Spinal cord (tissue), 10 donors: ENCODE measurements at places on chromosomes 6 and 20.

GRCh38 chr20:50548396-50548795, 38.2 kb downstream of the PTPN1 start:
- H3K36me3 ChIP-seq = peaks cover 5% of the 10 kb centered on the region
- H3K27ac ChIP-seq = no peak overlapping the region
- H3K4me3 ChIP-seq = no peak overlapping the region
- H3K27me3 ChIP-seq = no peaks in the 10 kb centered on the region

- no peaks in the 10 kb centered on the region for H3K36me3 ChIP-seq
- H3K27me3 ChIP-seq = no peaks in the 10 kb centered on the region
Measured at GRCh38 chr6:158706369-158706982, 56.6 kb downstream of the SYTL3 start.

- H3K4me3 ChIP-seq = no peak overlapping the region
- H3K27ac ChIP-seq = no peak overlapping the region
- H3K36me3 ChIP-seq = no peaks in the 10 kb centered on the region
- H3K27me3 ChIP-seq = no peaks in the 10 kb centered on the region
- H3K4me1 ChIP-seq = no peaks in the 10 kb centered on the region
Measured at GRCh38 chr20:61044499-61044898, 207.6 kb upstream of the CDH4 start.

- H3K4me1 ChIP-seq = no peaks in the 10 kb centered on the region
- no peak overlapping the region for H3K4me3 ChIP-seq
- no peak for DNase-seq
- no peaks in the 10 kb centered on the region for H3K36me3 ChIP-seq
- H3K27me3 ChIP-seq = no peaks in the 10 kb centered on the region
Measured at GRCh38 chr6:113924312-113924723, 46.6 kb downstream of the HDAC2 start.

- H3K4me1 ChIP-seq = peaks cover 5% of the 10 kb centered on the region
- no peak overlapping the region for H3K27ac ChIP-seq
- H3K36me3 ChIP-seq = no peaks in the 10 kb centered on the region
Measured at GRCh38 chr6:12748815-12749521, 32.4 kb downstream of the PHACTR1 start.

DNA sequence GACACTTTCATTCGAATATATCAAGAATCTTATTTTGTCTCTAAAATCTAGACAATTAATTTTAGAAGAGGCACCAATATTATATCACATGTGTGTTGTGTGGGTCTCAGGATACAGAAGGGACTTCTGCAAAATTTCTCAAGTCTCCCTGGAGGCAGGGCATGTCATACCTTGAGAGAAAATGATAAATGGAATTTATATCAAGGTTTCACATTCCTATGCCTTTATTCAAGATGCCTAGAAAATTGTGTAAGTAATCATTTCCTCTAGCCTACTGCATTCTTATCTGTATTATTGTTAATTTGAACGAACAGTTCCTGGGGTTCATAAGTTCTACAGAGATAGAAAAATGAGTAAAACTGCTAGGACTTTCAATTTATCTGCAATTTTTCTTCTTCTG, 1247.9 kb downstream of the GRIK2 start:
- H3K27me3 ChIP-seq = no peaks in the 10 kb centered on the region
- no peaks in the 10 kb centered on the region for H3K4me1 ChIP-seq
- no peaks in the 10 kb centered on the region for H3K36me3 ChIP-seq
- H3K4me3 ChIP-seq = no peak overlapping the region
- H3K27ac ChIP-seq = no peak overlapping the region

- H3K36me3 ChIP-seq = no peaks in the 10 kb centered on the region
- no peak overlapping the region for H3K27ac ChIP-seq
- H3K4me1 ChIP-seq = no peaks in the 10 kb centered on the region
Measured at GRCh38 chr20:9928281-9928737, 89.4 kb upstream of the PAK5 start.

- no peak overlapping the region for H3K4me3 ChIP-seq
- DNase-seq = no peak
- H3K36me3 ChIP-seq = no peaks in the 10 kb centered on the region
- H3K4me1 ChIP-seq = no peaks in the 10 kb centered on the region
Measured at GRCh38 chr6:126625019-126625418, 285.1 kb downstream of the CENPW start.

- no peak overlapping the region for H3K4me3 ChIP-seq
- no peaks in the 10 kb centered on the region for H3K36me3 ChIP-seq
- DNase-seq = no peak
- H3K27me3 ChIP-seq = no peaks in the 10 kb centered on the region
- H3K27ac ChIP-seq = no peak overlapping the region
- H3K4me1 ChIP-seq = no peaks in the 10 kb centered on the region
Measured at GRCh38 chr20:16554766-16555543, 18.3 kb downstream of the KIF16B start.

DNA sequence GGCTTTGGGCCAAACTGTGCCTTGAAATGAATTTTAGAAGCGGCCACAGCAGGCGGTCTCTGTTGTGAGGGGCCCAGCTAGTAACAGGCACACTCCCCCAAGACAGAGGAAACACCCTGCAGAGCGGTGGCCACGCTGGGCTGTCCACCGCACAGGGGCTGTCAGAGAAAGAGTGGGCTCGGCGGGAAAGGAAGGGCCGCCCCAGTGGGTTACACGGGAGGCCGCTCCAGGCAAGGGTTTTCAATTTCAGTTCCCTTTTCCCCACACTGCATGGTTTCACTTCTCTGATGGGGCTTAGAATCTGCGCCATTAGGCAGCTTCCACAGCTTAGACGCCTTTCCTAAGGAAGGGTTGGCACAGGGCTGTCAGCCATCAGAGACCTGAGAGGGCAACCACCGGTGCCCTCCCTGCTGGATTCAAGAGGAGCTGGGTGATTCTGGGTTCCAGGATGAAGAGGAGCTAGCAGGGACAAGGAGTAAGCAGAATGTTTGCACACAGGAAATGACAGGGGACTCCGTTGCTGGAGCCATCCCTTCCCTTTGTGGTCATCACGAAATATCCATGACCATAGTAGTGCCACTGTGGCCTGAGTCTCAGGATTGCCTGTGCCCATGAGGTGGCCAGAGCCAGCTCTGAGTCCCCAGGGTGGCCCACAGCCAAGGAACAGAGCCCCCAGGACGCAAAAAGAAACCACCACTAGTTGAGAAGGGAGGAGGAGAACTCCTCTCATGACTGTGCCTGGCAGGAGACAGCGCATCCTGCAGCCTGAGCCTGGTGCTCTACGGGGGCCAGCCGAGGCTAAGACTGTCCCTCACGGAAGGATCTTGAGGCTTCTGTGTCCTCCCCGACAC, 282.7 kb downstream of the NRN1 start:
- no peak overlapping the region for H3K27ac ChIP-seq
- H3K36me3 ChIP-seq = no peaks in the 10 kb centered on the region
- H3K4me3 ChIP-seq = no peak overlapping the region
- peaks cover 15% of the 10 kb centered on the region for H3K4me1 ChIP-seq
- H3K27me3 ChIP-seq = no peaks in the 10 kb centered on the region
- no peak for DNase-seq

GRCh38 chr20:10559266-10559665, 114.5 kb downstream of the JAG1 start:
- H3K27ac ChIP-seq = no peak overlapping the region
- no peaks in the 10 kb centered on the region for H3K4me1 ChIP-seq
- H3K4me3 ChIP-seq = no peak overlapping the region
- DNase-seq = no peak

- H3K4me3 ChIP-seq = no peak overlapping the region
- H3K36me3 ChIP-seq = no peaks in the 10 kb centered on the region
- DNase-seq = no peak
- no peaks in the 10 kb centered on the region for H3K27me3 ChIP-seq
- no peak overlapping the region for H3K27ac ChIP-seq
Measured at GRCh38 chr6:155303361-155303870, 10.9 kb downstream of the TFB1M start.

DNA sequence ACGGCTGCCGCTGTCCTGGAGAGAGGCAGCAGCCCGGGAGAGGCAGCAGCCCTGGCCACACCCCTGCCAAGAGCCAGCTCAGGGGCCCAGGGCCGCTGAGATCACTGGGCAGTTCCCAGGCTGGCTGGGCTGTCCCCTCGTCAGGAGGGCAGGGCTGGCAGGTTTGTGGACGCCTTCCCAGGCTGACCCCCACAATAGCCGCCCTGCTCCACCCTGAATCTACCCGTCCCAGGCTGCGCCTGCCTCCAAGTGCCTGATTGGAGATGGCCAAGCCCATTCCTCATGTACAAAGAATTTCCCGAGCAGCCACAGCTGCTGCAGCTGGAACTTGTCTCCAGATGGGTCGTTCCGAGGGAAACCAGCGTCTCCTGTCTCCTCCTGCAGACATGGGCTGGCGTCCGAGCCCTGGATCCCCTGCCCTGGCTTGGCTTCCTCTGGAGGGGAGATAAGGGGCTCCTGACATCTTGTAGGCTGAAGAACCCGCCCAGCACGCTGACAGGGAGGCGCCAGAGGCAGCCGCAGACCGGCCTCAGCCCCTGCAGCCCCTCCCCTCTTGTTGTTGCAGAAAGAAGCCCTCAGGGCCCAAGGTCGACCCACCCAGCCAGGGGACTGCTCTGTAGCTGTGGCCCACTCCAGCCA, 9.4 kb upstream of the GATA5 start:
- no peaks in the 10 kb centered on the region for H3K36me3 ChIP-seq
- H3K4me1 ChIP-seq = peaks cover 27% of the 10 kb centered on the region
- H3K4me3 ChIP-seq = no peak overlapping the region
- no peak overlapping the region for H3K27ac ChIP-seq
- peaks cover 73% of the 10 kb centered on the region for H3K27me3 ChIP-seq
- DNase-seq = no peak

DNA sequence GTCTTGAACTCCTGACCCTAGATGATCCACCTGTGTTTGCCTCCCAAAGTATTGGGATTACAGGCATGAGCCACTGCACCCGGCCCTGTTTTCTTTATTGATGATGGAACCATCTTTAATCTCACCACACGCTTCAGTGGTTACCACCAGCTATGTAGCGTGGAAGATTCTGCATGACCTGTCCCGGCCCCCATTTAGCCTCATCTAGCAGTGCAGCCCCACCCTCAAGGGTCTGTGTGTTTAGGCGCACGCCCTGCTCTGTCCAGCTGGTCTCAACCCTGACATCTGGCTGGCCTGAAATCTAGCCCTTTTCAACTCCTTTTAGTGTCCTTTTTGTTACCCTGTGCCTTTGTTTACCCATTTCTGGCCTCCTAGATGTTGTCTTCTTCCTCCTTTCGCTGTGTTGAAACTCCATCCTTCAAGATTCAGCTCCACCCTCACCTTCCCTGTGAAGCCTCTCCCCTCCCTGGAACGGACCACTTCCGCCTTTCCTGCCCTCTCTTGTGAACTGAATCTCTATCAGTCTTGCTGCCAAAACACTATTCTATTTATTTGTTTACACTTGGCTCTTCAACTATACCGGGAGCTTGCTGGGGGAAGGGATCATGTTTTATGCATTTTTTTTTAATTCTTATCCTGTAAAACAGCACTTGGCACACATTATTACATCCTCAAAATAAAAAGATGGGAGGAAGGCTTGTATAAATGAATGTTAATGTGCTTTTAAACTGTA, 101.0 kb upstream of the MTHFD1L start:
- H3K27ac ChIP-seq = peak overlapping the region; percentile 35
- peaks cover 34% of the 10 kb centered on the region for H3K4me1 ChIP-seq
- H3K27me3 ChIP-seq = no peaks in the 10 kb centered on the region
- DNase-seq = no peak
- H3K36me3 ChIP-seq = no peaks in the 10 kb centered on the region

DNA sequence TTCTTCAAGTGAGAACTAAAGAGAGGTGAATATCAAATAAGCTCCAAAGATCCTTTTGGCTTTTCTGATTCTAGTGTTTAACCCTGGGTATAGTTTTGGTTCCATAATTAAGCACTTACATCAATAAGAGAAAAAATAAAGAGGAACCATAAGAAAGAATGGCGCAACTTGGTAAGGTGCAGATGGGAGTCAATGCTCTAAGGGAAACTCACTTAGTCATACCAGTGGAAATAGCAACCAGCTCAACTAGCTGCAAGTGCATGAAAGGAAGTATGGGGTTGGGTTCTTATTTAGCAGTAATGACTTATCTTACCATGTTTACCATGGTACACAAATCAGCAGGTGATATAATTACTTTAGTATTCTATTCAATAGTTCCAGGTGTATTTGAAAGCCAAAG, 296.5 kb upstream of the RUNX2 start:
- H3K4me1 ChIP-seq = no peaks in the 10 kb centered on the region
- no peak overlapping the region for H3K27ac ChIP-seq
- no peaks in the 10 kb centered on the region for H3K27me3 ChIP-seq
- H3K36me3 ChIP-seq = no peaks in the 10 kb centered on the region

- H3K27me3 ChIP-seq = no peaks in the 10 kb centered on the region
- DNase-seq = no peak
- no peak overlapping the region for H3K4me3 ChIP-seq
- H3K27ac ChIP-seq = no peak overlapping the region
- H3K4me1 ChIP-seq = peaks cover 3% of the 10 kb centered on the region
Measured at GRCh38 chr20:2305479-2305878, 9.7 kb downstream of the TGM3 start.

DNA sequence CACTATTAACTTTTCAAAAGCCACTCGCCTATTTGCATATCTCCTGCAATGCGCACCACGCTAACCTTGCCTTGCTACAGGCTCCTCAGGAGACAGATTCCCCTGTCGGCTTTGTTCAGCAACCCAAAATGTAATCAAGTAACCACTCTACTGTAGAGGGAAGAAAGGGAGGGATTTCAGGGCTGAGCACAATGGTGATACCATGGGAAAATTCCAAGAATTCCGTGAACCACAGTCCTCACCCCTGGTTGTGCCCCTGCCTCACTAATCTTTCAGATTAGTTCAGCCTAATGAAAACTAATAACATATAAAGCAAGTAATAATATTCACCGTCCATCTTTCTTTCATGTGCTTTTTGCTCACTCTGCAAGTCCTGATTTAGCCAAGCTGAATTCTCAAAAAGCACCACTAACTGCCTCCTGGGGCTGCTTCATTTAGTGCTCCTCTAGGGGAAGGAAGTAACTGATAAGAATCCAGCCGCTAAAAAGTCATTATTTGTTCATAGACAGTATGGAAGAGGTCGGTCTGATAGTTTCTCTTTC, 6.6 kb downstream of the CITED2 start:
- peaks cover 3% of the 10 kb centered on the region for H3K4me1 ChIP-seq
- no peak overlapping the region for H3K27ac ChIP-seq
- DNase-seq = no peak
- no peaks in the 10 kb centered on the region for H3K36me3 ChIP-seq

DNA sequence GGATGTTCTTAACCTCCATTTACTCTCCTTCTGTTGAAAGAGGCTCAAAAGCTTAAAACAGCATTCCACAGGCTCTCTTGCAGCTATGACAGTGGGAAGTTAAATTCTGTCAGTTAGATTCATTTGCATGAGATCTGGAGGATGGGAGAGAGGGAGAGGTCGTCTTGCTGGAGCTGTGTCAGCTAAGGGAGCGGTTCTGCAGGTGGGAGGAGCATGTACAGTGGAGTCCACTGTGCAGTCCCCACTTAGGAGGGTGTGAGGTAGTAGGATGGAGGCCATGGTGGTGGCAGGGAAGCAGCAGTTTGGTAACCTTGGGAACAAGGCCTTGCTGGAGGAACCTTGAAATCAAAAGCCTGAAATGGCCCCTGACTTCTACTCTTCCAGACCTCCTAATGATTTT, 12.0 kb upstream of the B4GALT5 start:
- no peaks in the 10 kb centered on the region for H3K36me3 ChIP-seq
- no peak overlapping the region for H3K27ac ChIP-seq
- H3K27me3 ChIP-seq = no peaks in the 10 kb centered on the region
- DNase-seq = no peak
- H3K4me1 ChIP-seq = no peaks in the 10 kb centered on the region
